Activated CD4-positive, alpha-beta T cell treated with anti-CD3 and anti-CD28 coated beads, Interleukin-2, amount 50 U/mL, for 24 hours (primary cell): ENCODE measurements at places on chromosomes 5 and 9.

- no peak for DNase-seq
Measured at GRCh38 chr5:139676951-139677735, 29.0 kb downstream of the CXXC5 start.

DNA sequence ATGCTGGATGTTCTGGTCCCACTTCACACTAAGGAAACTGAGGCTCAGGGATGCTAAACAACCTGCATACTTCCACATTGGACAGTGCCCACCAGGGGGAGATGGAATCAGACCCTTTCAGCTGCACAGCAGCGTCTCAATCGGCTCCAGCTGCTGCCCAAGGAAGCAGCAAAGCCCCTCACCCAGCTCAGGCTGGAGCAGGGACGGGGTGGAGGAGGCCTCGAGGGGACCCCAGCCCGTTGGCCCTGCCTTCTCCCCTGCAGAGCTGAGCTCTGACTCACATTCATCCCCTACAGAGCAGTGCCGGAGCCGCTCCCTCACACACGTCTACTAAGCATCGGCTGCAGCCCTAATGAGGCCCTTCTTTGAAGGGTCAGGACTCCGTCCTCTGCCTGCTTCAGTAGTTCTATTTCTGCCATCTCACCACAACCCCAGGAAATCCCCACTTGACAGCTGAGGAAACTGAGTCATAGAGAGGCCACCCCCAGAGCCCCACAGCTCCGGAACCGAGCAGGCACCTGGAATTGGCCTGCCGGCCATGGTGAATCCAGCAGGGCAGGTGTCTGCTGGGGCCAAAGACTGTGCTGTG, 21.5 kb upstream of the SUSD3 start:
- DNase-seq, result no peak

- DNase-seq, result no peak
Measured at GRCh38 chr9:70110194-70111041, 66.8 kb downstream of the MAMDC2 start.

DNA sequence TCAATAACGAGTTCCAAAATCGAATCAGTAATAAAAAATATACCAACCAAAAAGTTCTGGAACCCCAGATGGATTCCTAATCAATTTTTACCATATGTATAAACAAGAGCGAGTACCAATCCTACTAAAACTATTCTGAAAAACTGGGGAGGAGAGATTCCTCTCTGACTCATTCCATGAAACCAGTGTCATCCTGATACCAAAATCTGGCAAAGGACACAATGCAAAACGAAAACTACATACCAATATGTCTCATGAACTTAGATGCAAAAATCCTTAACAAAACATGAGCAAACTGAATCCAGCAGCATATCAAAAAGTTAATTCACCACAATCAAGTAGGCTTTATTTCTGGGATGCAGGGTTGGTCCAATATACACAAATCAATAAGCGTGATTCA, 30.5 kb upstream of the MACIR start:
- no peak for DNase-seq

DNA sequence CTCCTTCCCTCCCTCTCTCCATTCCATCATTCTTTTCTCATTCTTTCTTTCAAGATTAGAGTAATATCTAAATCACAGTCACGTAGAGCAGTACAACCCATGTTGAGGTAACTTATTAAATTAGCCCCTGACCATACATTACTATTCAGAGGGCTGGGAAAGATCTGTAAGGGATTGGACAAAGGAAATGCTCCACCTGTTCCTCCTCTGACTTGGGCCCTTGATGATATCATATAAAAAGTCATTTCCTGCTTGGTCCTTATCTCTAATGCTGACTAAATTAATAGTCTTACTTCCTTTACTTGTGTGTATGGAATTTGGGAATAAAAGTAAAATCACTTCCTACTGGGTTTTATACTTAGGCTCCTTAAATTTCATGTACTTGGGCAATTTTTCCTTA, 40.8 kb downstream of the SNX18 start:
- DNase-seq, result no peak

DNA sequence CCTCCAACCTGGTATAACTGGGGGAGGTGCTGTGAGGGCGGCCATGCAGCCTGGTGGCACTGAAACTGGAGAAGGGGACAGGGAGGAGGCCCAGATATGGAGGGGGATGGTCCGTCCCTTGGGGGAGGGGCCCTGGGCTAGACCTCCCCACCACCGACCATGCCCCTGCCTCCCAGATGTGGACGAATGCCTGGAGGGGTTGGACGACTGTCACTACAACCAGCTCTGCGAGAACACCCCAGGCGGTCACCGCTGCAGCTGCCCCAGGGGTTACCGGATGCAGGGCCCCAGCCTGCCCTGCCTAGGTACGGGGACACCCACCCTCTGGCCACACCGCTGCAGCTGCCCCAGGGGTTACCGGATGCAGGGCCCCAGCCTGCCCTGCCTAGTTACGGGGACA, 15.4 kb upstream of the ASS1 start:
- DNase-seq, result no peak

DNA sequence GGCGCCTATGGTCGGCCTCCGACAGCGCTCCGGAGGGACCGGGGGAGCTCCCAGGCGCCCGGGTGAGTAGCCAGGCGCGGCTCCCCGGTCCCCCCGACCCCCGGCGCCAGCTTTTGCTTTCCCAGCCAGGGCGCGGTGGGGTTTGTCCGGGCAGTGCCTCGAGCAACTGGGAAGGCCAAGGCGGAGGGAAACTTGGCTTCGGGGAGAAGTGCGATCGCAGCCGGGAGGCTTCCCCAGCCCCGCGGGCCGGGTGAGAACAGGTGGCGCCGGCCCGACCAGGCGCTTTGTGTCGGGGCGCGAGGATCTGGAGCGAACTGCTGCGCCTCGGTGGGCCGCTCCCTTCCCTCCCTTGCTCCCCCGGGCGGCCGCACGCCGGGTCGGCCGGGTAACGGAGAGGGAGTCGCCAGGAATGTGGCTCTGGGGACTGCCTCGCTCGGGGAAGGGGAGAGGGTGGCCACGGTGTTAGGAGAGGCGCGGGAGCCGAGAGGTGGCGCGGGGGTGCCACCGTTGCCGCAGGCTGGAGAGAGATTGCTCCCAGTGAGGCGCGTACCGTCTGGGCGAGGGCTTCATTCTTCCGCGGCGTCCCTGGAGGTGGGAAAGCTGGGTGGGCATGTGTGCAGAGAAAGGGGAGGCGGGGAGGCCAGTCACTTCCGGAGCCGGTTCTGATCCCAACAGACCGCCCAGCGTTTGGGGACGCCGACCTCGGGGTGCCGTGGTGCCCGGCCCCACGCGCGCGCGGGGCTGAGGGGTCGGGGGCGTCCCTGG, 561 bp downstream of the DAPK1 start:
- no peak for DNase-seq

DNA sequence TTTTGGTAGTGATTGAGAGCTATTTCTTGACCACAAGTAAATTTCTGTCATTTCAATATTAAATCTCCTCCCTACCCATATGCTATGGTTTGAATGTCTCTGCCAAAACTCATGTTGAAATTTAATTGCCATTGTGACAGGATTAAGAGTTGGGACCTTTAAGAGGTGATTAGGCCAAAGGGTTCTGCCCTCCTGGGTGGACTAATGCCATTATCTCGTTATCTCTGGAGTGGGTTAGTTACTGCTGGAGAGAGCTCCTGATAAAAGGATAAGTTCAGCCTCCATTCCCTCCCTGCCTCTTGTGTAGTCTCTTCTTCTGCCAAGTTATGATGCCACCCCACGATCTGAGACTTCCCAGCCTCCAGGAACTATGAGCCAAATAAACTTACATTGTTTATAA, 3.6 kb upstream of the DRD1 start:
- DNase-seq, result no peak

DNA sequence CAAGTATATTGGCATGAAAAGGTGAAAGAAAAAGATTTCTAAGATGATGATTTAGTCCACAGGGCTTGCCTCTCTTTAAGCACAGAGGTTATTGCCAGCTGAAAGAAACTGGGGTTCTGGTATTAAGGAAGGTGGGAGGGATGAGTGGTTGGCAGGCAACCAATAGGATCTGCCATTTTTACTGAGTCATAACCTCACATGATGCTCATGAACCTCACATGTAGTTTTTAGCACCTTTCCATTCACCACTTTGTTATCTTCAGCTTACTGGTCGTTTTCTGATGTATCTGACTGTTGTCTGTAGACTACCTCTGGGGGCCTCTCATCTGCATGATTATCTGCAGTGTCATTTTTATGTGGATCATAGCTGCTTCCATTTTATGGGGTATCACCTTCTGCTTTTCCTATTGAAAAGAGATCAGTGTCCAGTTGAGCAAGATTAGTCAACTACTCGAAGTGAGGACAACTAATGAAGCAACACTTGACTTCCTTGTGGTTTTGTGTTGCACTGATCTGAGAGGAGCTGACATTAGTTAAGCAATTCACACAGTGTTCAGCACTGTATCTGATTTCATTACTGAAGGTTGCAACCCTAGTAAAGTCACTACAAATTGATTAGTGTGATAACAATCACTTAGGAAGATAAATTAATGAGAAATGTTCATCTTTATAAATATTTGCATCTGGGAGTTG, 186.3 kb downstream of the SGCD start:
- DNase-seq, result no peak

DNA sequence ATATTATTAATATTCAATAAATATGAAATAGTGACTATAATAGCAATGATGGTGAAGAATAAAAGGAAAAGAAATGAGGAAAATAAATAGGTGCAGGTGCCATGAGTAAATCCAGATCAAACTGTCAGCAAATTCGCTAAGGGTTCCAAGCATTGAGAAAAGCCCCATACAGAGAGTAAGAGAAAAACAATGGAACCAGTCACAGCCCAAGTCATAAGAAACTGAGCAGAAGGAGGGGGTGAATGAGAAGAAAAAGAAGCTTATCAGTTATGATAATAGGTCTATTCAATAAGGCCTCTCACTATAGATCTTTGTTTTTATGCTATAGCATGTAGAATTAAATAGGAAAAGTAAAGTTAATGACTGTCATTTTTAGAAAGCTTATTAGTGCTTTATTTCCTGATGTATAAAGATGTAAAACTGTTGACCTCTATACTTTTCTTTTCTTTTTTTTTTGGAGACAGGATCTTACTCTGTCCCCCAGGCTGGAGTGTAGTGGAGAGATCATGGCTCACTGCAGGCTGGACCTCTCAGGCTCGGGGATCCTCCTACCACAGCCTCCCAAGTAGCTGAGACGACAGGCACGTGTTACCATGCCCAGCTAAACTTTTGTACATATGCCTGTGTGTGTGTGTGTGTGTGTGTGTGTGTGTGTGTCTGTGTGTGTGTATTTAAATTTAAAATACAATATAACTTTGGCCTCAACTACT, 72.4 kb downstream of the FYB1 start:
- DNase-seq, result no peak

- DNase-seq, result peak; percentile 45
Measured at GRCh38 chr9:124286292-124286931, 28.7 kb downstream of the NEK6 start.

DNA sequence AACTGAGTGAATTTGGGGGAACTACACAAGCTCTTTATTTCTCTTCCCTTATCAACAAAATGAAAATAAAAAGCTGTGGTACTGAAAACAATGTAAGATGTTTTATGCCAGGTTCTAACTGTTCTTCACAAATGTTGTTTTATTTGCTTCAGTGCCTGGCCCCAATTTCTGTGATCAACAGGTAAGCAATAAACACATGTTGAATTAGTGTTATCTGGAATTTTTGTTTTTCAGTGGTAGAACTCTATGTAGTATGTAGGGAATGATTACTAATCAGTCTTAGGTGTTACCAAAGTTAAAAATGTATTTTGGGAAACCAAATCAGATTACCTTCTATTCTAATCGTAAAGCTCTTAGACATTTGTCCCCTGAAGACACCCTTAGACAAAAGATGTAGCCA, 7.5 kb upstream of the DPYSL3 start:
- DNase-seq, result no peak

GRCh38 chr5:158832096-158832685, 267.5 kb downstream of the EBF1 start:
- DNase-seq, result no peak
